ENCODE measurements at places on chromosomes 4 and X.
A peak's percentile ranks its signal among the peaks of the same experiment; 100 is the strongest.

GRCh38 chr4:25320773-25321172 lies 8.2 kb downstream of the ZCCHC4 start:
- peak; percentile 67 for DNase-seq

GRCh38 chrX:117400005-117400404 lies 716.6 kb downstream of the KLHL13 start:
- no peak for DNase-seq

DNA sequence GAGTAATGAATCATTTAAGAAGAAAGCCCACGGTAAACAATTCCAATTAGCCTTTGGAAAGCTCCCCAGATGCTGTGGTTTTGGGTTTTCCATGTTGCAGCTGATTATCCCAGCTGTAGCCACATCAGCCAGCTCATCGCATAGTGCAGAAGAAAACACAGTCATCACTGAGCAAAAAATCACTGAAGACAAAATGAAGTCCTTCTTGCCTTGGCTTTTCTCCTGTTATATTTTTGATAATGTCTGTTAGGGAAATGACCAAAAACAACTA lies 193.0 kb upstream of the C1QTNF7 start:
- DNase-seq, result peak; percentile 98

DNA sequence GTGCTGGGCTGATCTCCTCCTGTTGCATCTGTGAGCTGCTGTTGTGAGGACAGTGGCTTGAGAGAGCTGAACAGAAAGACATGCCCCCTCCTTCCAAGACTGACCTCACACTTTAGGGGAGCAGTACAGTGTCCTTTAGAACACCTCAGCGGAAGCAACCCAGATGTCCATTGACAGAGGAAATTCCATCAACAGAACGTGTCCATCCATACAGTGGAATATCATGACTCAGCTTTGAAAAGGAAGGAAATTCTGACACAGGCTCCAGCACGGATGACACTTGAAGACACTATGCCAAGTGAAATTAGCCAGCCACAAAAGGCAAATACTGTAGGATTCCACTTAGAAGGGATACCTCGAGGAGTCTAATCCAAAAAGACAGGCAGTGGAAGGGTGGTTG lies 103.5 kb downstream of the GPR143 start:
- peak; percentile 87 for DNase-seq

GRCh38 chrX:30822068-30822681 lies 66.9 kb downstream of the TAB3 start:
- DNase-seq, result no peak
